ENCODE measurements at places on chromosomes 3 and 15.

DNA sequence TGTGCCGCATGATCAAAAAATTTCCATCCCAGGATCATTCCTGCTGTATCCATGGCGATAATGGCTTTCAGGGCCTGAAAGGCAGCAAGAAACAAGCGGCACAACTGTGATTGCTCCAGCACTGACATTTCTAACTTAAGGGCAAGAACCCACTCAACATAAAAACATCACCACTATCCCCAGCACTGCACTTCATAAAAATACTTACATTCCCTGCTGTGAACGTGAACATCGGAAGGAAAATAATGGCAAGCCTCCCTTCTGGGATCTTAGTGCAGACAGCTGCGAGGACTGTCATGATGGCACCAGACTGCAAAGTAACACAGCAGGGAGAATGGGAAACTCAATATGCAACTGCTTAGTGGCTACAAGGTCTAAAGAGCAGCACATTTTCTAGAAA, 8.1 kb upstream of the MAP6D1 start:
- DNase-seq, result no peak

GRCh38 chr3:78872195-78872594, 895.6 kb downstream of the ROBO1 start:
- DNase-seq, result no peak

DNA sequence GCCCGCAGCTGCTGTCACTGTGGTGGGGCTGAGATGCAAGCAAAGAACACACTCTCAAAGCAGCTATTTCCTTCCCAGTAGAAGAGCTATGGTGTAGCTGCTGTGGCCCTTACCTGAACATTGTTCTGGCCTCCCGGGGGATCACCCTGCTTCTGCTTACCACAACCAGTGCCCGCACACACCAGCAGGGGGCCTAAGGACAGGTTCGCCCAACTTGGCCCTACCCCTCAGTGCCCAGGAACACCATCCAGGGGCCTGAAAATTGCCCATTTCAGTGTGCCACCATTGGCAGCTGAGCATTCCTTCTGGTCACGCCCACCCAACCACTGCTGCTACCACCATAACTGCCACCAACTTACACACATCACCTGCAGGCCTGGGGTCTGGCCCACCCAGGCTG, 113.0 kb downstream of the TP63 start:
- DNase-seq, result no peak

- DNase-seq, result no peak
These were observed 268.2 kb upstream of the UMPS start for GRCh38 chr3:124461838-124462632.

DNA sequence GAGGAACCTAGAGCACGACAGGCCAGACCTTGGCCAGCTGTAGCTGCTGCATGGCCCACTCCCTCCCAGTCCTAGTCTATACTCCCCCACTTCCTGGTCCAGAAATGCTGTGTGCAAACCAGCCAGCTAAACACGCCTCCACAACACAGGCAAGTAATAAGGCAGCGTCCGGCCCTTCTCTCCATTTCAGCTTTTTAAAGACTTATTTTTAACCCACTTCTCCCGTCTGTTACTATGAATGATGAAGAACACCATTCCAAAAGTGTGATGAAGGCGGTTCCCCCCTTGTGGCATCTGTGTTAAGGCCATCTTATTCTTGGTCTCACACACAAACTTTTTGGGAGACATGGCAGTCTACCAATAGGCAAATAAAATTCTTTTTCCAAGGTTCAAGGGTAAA, 164.1 kb upstream of the CHRNA7 start:
- DNase-seq, result no peak

DNA sequence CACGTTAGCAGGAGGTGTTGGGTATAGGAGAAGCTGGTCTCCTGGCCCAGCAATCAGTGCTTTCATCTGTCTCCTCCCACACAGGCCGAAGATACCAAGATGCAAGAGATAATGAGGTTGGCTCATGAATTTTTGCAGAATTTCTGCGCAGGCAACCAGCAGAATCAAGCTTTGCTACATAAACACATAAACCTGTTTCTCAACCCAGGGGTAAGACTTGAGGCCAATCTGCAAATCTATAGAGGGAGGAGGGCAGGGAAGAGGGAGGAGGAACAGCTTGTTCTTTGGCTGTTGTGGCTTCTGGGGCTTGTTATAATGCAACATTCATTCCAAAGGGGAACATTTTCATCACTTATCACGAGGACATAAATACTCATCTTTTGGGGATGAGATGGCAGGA, 195.3 kb downstream of the ITPR1 start:
- DNase-seq, result no peak

GRCh38 chr3:96083610-96084009, 730.8 kb upstream of the EPHA6 start:
- DNase-seq, result no peak

All from activated naive CD4-positive, alpha-beta T cell treated with Interleukin-2 at 50 U/mL for 16 hours (primary cell).